ENCODE measurements at places on chromosomes 1 and 21.

DNA sequence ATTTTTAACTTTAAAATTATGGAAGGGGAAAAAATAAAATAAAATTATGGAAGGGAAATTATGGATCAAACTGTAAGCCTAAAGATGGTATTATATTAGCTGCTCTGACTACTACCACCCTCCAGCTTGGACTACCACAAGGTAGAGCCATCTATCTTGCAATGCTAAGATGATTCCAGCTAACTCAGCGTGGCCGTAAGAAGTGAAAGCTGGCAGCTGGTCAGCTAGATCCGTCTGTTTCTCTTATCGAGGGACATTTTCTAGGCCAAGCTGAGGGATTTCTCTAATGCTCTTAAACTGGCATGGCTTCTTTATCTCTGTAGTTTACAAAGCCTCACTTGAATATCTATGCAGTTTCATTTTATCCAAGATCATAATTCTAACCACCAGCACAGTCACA, 31.5 kb downstream of the LYST start:
- no peak for DNase-seq

GRCh38 chr1:46804926-46805325, 6.1 kb downstream of the CYP4B1 start:
- no peak for DNase-seq

- DNase-seq, result no peak
Measured at GRCh38 chr1:164804366-164804765, 245.4 kb downstream of the PBX1 start.

DNA sequence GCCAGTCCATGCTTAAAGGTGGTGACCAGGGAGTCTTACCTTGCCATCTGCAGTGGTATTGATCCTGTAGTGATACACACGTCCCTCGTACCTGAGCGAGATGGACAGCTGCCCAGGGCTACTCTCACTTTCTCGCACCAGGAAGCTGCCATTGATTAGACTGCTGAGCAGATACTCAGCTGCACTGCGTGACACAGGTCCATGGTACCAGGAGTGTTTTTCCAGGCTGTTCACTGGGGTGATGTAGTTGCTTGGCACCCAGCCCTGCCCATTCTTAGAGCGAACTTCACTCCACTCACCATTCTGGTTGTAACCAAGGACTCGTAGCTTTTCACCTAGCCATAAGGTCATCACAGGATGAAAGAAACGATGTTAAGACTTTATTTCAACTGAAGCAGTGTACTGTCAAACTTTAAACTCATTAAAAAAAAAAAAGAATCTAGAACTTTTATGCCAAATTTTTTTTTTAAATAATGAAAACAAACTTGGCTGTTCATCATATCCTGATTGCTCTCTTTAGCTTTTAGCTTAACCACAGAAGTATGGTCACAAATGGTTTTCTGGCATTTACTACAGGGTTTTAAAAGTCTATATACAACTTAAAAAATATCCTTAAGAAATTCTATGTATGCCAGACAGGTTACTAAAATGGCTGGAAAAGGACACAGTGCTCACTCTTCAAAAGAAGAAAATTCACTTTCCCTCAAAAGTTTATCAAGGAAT, 44.6 kb downstream of the TOR3A start:
- DNase-seq, result no peak

DNA sequence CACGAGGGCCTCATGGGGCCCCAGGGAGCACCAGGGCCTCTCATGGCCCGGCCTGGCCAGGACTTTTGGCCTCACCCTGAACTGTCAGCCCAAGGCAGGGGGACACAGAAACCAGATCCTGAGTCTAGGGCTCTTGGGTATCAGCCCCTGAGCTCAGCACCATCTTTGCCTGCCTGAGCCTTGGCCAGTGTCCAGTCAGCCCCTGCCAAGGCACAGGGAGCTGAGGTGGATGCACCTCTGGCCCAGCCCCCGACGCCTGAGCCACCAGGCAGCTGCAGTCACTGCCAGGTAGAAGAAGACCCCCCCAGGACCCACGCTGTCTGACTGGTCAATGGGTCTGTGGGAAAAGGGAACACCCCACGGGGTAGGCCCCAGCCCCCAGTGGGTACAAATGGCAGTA, 25.3 kb downstream of the CDCA8 start:
- no peak for DNase-seq

- no peak for DNase-seq
Measured at GRCh38 chr1:29802181-29803068, 566.1 kb downstream of the PTPRU start.

- DNase-seq, result no peak
Measured at GRCh38 chr1:10449751-10450150, at the start of gene CORT. TSS of gene CORT (plus strand) at chr1:10450031. CDS start at chr1:10450224, 193 bp downstream.

- no peak for DNase-seq
Measured at GRCh38 chr1:58107943-58108342, 438.6 kb downstream of the OMA1 start.

DNA sequence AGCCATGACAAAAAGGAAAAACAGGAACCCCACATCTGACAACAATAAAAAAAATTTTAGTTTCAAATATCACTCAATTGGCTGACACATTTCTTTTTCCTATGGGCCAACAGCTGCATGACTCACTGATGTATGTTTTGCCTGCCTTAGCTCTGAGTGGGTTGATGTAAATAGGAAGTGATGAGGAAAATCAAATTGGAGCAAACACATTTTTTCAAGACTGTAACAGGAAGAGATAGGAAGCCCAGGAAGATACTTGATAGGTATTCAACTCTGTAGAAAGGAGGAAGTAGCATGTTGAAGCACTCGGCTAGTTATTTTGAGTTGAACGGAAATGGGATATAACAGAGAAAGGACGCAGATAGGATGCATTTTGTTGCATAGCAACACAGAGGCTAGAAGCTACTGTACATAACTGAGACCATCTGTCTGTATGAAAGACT, 168.0 kb upstream of the NR5A2 start:
- DNase-seq, result peak; percentile 56

- no peak for DNase-seq
Measured at GRCh38 chr1:169874229-169874628, 19.5 kb downstream of the SCYL3 start.

DNA sequence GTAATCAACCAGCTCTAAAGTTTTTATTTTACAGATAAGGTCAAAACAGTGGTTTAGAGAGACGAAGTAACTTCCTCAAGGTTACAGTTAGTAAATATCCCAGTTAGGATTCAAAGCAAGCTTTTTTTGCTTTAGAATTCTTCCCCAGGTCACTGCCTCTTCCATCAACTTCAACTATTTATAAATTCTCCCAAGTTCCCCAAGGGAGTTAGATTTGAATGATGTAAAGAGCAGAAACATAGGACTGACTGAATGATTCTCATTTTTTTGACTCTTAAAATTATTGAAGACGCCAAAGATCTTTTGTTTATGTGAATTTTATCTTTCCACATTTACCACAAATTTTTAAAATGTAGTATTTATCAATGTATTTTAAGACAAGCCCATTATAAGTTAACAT, 4.1 kb downstream of the POGZ start:
- no peak for DNase-seq

DNA sequence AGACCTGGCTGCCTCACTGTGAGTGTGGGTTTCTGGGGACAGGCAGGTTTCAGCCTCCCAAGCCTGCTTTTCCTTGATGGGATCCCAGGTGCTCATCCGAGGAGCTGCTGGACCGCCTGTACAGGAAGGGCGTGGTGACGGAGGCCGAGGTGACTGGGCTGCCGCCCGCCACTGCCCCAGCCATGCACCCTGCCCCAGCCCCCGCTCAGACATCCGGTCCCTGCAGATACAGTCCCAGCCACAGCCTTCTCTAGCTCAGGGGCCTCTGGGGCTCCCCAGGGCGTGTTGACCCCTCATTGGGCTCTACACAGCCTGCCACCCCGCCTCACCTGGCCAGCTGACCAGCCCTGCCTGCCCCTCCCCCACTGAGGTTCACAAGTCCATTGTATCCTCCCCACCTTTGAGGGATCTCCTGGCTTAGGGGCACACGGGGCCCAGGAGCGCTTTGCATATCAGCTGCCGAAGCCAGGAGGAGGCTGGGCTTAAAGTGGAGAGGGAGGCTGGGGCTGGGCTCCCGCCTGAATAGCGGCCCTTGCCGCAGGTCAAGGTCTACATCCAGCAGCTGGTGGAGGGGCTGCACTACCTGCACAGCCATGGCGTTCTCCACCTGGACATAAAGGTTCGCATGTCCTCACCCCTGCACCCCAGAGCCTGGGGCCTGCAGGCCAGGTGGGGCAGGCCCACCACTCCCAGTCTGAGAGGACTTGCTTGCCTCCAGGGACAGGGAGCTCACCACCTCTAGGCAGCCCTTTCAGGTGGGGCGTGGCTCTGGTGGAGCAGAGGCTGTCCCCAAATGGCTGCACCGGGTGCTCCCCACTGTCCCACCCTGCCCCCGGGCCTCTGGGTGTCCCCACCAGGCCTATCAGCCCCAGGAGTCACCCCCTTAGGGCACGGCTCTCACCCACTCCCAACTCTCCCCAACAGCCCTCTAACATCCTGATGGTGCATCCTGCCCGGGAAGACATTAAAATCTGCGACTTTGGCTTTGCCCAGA, 38.5 kb downstream of the TRIM11 start:
- DNase-seq, result no peak

DNA sequence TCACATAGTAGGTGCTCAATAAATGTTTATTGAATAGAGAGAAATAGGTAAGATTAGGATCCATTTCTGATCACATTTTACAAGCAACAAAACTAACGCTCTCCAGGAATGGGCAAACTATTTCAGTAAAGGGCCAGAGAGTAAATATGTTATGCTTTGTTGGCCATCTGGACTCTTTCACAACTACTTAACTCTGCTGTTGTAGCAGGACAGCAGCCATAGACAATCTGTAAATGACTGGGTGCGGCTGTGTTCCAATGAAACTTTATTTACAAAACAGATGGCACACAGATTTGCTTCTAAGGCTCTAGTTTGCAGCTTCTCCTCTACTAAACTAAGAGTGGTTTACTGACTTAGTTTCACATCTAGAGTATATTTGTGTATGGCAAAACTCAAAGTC, 83.0 kb upstream of the BACH1 start:
- no peak for DNase-seq

DNA sequence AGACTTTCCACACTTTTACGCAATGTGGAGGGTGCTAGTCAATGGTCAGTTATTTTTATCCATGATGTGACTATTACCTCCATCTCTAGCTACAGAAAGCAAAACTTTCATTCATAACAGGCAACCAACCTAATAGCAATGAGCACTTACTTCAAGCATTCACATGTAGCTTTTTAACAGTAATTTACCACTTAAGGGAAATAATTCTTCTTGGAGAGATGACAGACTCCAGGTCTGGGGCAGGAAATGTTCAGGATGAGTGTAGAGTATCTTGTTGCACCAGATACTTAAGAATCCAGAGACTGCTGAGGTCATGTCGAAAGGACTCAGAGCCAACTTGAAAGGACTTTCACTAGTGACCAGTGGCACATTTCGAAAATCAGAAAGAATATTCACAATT, 347.6 kb downstream of the CHRM3 start:
- no peak for DNase-seq

DNA sequence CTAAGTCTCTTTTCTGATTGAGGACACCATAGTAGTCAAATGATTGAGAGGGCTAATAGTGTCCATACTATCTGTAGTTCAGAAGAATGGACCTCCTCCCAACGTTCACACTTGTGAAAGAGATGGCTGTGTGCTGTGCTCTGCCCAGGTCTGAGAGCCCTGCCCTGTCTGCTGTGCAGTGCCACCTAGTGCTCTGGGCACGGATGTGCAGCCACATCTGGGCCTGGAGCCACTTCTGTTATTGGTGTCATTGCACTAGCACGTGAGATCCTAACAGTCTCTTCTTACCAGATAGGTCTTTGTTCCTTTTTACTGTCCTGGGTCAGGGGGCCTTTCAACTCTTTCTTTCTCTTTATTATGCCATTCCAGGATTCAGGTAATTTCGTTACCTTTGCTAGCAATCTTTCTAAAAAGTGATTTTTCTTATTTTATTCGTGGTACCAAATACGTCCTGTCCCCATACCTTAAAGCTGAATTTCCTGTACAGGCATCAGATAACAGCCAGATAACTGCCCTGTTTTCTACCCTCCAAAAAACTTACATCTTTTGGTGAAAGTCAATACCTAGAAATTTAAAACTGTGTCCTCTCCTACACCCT, 21.7 kb downstream of the INTS3 start:
- DNase-seq, result peak; percentile 83

DNA sequence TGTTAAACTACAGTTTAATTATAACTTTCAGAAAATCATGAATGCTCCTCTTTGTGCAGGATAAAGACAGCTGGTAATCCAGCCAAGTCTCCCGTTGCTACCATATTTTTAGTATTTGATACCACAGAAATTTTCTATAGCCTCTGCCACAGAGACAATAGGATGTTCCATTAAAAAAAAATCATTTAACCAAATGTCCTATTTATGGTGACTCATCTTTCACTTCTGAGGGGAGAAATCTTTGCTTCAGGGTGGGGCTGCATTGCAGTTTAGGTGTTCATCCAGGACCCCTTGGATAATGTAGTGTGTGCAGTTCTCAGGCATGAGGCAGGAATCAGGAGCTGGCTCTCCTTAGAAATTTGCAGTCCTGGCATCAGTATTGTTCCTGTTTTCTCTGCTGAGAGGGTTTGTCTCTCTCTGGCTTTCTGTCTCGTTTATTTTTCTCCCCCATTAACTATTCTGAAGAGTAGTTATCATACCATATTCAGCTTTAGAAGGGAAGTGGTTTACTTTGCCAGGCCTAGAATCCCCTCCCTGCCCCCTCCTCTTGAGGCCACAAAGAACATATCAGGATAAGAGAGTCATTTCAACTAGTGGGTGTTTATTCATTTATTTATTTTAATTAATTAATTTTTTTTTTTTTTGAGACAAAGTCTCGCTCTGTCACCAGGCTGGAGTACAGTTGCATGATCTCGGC, 3.1 kb downstream of the PRUNE1 start:
- no peak for DNase-seq

DNA sequence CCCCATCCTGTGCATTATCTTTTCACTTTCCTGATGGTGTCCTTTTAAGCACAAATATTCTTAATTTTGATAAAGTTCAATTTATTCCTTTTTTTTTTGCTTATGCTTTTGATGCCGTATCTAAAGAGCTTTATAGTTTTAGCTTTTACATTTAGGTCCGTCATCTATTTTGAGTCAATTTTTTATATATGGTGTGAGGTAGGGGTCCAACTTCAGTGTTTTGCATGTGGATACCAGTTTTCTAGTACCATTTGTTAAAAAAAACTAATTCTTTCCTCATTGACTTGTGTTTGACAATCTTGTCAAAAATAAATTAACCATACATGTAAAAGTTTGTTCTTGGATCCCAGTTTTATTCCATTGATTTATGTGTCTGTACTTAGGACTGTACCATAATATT, 4.9 kb downstream of the MTF2 start:
- DNase-seq, result no peak

- no peak for DNase-seq
Measured at GRCh38 chr1:101745551-101746270, 251.0 kb downstream of the OLFM3 start.

All from CD4-positive, alpha-beta T cell treated with Interleukin-1 beta for 1 hour (primary cell).